ENCODE measurements at places on chromosomes 1 and 21.

DNA sequence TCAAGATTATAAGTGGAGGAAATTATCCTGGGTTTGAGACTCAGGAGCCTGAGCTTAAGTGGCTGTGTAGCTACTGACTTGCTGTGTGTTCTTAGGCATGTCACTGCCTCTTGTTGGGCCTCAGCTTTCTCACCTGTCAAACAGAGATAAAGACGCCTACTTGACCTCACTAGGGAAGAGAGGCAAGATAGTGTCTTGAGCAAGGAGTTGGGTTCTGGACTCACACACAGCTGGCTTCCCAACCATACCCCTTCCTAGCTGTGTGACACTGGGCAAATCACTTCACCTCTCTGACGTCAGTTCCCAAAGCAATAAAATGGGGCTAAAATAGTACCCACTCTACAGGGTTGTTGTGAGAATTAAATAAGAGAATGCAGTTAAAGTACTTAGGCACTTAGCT is 11.6 kb upstream of the EPB41 start:
- no peak for DNase-seq

DNA sequence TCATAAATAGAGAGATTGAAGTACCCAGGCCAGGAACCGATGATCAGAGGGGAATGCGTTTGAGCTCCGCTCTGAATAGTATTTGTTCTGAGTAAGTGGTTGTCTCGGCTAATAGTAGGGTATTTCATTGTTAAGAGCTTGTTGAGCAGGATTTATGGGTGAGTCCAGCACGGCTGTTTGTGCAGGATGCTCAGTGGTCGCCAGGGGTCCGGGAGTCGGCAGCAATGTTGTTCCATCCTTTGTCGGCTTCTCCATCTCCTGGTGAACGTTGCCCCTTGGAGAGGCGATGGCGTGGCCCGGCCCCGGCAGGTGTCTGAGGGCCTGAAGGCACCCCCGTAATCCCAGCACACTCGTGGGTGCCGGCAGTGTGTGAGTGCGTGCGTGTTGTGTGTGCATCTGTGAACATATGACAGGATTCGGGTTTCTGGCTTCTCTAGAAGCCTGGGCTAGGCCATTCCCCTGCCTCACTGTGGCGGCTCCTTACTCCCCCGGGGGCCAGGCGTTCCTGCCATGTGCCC is 160.8 kb upstream of the ARHGEF16 start:
- DNase-seq: no peak

DNA sequence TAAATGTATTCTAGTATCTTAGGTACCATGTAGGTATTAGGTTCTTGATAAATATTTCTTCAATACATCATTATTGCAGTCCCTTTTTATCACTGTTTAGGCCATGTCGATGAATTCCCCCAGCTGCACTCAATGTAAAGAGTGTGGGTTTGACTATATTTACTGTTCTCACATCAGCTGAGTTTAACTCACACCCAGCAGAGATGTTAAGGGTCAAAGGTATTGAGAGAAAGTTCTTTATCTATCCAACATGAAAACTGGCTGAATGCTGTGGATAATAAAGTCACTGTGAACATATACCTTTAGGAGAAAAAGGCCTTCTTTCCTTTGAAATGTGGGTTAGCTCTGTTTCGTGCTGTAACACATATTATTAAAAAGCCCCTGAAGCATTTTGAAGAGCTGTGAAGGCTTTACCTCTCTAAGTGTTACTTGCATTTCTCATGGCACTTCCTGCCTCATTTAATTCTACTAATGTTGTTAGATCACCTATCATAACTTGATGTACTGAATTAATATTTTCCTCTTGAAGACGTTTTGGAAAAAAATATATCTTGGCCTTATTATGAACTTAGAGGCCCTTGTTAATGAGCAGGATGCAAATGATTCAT is 19.1 kb upstream of the LYST start:
- no peak for DNase-seq

DNA sequence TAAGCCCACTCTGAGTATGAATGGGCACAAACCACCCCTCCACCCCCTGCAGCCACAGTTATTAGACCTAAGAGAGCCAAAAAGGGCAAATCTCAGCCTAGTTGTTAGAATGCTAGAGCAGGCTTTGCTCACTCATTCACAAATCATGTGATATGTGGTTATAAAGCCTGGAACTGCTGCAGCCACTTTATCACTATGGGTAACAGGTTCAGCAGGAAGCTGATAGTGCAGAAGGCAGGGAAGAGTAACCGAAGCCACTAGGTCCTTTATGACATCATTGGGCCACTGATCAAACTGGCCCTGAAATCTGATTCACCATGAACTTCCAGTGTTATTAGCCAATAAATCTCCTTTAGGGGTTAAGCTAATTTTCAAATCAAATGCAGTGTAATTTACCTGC is 134.7 kb downstream of the GRIK1 start:
- DNase-seq: no peak

GRCh38 chr1:167477986-167478385 is 40.3 kb downstream of the CD247 start:
- no peak for DNase-seq

GRCh38 chr1:94045465-94046056 is 75.4 kb downstream of the ABCA4 start:
- DNase-seq: peak; percentile 75

DNA sequence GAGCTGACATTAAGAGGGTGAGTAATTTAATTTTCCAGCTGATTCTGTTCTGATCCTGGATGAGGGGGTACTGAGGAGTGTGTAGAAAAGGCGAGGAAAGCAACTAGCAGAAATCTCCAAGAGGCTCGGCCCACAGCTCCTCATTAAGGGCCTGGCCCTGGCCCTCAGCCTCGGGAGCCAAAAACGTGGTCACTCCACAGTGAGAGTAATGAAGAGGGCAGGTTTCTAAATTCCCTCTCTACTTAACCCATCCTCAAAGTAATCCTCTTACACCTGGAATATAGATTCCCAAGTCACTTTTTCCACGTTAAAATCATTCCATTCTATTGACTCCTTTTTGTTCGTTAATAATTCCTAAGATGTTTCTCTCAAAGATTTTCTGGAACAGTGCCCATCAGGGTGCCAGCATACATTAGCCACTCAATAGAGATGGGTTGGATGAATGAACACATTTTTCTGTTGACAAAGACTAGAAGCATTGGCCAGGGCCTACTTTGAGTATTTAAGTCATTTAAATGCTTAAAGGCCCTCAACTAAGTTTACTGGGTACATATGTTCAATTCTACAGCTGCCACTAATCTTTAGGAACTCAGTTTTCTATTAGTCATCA is 1.1 kb upstream of the COL11A1 start:
- DNase-seq: no peak

DNA sequence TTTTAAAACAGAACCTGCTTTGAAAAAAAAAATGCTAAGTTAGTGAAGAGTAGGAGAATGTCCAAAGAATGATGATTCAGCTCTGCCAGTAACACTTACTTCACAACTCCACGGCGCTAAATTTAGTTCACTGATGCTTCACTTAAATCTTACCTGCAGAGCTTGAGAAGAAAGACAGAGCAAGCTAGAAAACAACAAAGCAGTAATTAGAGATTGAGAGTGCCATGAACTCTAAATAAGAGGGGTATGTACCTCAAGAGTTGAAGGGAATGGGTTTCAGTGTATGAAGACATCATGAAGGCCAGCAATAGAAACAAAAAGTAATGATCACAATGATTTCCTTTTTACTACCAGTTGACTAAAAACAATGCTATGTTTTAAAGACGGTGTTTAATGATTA is 32.8 kb downstream of the EPRS1 start:
- no peak for DNase-seq

DNA sequence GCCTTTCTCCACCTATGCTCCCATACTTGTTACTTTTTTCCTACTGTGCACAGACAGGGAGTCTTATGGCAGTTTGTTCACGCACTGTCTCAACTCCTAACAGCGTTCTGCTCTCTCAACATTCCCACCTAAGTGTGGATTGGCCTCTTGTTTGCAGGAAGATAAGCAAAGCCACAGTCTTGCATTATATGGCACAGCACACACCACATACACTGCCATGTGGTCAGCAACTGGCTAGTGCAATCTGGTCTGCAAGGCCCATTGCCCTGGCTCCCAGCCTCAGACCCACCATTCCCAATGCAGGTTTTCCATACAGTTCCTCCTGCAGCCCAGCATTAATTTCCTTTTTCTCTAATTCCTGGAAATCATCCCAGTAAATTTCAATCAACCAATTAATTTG is 38.3 kb upstream of the LAMC2 start:
- no peak for DNase-seq
